ENCODE measurements at places on chromosomes 7 and 10.

GRCh38 chr7:80941208-80941758, 22.4 kb upstream of the SEMA3C start:
- DNase-seq: no peak

- DNase-seq: no peak
Observed at GRCh38 chr7:20998309-20998708, 211.6 kb upstream of the SP8 start.

- DNase-seq: no peak
Observed at GRCh38 chr7:66869660-66870450, 51.2 kb upstream of the TMEM248 start.

GRCh38 chr10:27714349-27714748, 31.3 kb downstream of the MKX start:
- no peak for DNase-seq

DNA sequence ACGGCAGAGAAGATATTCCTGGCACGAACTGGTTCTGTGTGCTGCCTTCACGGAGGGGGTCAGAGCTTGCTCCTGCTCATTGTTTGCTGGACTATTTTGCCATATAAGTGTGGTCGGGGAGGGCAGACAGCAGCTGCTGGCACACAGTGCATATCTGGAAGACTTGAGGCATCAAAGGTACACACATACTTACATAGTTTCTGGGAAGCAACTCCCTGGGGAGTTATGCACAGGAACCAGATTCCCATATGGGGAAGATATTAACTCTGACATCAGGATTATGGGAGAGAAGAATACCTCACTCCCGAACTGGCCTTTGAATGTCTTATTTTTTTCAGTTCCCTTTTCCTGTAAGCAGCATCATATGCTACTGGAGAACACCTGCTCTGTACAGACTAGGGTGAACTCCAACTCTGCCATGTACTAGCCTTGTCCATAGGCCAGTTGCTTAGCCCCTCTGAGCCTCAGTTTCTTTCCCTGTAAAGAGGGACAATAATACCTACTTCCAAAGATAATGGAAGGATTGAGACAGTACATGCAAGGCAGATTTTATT, 41.5 kb downstream of the LGI1 start:
- DNase-seq: no peak

DNA sequence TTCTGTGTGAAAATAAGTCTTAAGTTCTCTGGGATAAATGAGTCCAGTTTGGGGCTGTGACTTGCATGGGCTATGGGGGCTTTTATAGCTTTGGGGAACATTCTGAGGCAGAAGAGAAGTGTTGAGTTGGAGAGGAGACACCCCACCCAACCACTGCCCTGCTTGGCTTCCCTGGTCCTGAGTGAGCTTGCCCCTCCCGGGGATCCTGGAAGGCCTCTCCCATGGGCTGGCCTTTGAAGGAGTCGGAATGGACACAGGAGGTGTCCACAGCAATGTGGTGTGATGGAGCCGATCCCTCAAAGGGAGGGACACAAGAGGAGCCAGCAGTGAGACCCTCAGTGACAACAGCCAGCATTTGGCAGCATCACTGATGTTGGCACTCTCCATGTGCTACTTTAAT, 89.8 kb downstream of the GLRX3 start:
- DNase-seq: no peak

DNA sequence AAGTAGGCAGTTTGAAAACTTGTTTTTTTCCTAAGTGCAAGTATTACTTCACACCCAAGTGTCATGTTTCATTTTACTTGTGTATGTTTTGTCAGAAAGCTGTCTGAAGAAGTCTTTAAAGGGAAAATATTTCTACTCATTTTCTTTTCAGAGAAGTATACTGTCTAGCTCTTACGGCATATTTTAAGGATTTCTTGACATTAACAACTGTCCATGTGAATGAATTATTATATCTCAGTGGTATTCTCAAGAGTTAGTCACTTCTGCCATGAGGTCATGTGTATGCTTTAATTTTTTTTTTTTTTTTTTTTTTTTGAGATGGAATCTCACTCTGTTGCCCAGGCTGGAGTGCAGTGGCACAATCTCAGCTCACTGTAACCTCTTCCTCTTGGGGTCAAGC, 229.5 kb downstream of the BICC1 start:
- DNase-seq: no peak

DNA sequence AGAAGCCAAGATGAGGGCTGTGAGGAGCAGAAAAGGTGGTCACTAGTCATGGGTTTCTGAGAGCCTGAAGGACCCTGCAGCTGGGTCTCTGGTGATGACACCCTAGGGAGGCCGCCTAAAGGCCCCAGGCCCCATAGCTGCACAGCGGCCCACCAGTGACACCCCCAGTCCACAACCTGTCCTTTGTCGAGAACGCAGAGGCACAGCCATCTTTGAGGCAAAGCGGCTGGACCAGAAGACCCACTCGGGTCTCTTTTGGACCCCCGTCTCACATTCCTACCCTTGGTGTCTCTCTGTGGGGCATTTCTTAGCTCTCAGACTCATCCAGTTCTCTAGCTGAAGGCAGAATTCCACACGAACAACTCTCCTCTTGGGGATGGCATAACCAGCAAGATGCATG, 18.8 kb downstream of the JCAD start:
- DNase-seq: no peak

DNA sequence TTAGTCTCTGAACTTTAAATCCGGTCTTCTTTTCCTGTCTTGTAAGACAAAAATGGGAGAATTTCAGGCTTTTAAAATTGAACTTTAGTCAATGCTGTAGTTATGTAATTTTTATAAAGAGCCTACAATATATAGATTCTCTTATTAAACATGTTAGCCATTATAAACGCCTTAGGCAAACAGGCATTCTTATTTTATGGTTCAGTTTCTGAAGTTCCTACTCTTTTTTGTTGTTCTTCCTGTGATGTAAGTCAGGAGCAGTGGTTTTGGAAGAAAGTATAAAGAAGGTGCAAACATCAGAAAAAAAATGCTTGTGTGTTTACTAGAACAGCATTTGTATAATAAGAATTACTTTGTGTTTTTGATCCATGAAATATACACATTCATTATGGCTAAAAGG, 41.6 kb downstream of the BICC1 start:
- DNase-seq: no peak

DNA sequence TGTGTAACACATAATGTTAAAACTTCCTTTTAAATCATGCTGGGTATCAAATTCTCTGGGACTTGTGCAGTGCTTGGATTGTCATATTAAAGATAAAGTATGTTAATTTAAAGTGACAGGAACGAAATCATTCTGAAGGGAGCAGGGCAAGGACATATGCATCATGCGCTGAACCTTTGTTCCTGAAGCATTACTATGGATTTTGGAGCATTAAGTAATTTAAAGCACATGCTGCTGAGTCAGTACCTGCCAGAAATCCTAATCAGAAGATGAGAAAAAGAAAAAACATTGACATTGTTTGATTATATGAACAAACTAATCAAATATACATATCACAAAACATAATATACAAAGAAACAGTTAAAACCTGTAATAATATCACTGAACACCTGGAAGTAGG, 101.4 kb downstream of the MICU1 start:
- no peak for DNase-seq

- no peak for DNase-seq
Observed at GRCh38 chr7:47942132-47942531, 6.1 kb downstream of the PKD1L1 start.

DNA sequence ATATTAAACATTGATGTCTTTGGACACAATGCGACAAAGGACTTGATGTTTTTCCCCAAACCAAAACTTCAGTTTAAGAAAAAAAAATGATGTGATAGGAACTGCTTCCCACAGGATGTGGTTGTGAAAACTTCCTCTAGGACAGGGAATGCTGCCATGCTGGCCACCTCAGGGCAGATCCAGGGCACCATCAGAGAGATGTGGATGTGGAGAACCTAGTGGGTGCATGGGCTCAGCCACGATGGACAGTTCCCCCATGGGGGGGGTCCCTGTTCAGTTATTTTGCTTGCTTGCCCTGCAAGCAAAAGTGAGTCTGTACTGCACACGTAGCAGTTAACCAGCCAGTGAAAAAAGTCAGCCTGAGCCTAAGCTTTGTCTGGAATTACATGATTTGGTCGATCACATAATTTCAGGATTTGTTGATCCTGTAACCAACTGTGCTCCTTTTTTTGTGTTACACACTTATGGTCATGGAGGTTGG, 36.3 kb downstream of the LAMB4 start:
- DNase-seq: no peak

GRCh38 chr10:103778358-103779139, 76.8 kb downstream of the SH3PXD2A start:
- DNase-seq: no peak

- no peak for DNase-seq
Observed at GRCh38 chr10:7157091-7157490, 253.7 kb downstream of the SFMBT2 start.

GRCh38 chr7:87363342-87363741, 17.9 kb downstream of the CROT start:
- DNase-seq: no peak

GRCh38 chr7:158343936-158344455, 243.6 kb downstream of the PTPRN2 start:
- no peak for DNase-seq

DNA sequence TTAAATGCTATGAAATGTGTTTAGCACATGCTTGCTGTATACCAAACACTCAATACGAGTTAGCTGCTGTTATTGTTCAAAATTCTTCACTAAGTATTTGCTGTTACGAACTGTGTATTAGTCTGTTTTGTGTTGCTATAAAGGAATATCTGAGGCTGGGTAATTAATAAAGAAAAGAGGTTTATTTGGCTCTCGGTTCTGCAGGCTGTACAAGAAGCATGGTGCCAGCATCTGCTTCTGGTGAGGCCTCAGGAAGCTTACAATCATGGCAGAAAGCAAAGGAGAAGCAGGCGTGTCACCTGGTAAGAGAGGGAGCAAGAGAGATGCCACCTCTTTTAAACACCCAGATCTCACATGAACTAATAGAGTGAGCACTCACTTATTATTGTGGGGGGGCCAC, 1.6 kb downstream of the UBE2D4 start:
- DNase-seq: no peak

- DNase-seq: no peak
Observed at GRCh38 chr10:123558651-123559050, 107.5 kb upstream of the GPR26 start.

DNA sequence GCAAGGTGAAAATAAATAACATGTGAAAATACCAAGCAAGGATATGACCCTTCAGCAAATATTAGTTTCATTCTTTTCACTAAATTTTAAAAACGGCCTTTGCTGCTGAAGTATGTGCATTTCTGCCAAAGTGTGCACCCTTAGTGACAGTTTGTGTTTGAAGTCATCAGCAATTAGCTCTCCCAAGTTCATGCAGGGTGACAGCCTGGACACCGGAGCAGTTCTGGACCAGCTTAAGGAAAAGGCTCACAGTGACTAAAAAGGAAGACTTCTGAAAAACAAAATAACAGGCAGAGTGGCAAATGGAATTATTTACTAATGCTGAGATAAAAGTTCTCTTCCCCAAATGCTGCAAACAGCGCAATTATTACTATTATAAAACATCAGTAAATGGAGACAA, 69.3 kb upstream of the NEBL start:
- DNase-seq: no peak

DNA sequence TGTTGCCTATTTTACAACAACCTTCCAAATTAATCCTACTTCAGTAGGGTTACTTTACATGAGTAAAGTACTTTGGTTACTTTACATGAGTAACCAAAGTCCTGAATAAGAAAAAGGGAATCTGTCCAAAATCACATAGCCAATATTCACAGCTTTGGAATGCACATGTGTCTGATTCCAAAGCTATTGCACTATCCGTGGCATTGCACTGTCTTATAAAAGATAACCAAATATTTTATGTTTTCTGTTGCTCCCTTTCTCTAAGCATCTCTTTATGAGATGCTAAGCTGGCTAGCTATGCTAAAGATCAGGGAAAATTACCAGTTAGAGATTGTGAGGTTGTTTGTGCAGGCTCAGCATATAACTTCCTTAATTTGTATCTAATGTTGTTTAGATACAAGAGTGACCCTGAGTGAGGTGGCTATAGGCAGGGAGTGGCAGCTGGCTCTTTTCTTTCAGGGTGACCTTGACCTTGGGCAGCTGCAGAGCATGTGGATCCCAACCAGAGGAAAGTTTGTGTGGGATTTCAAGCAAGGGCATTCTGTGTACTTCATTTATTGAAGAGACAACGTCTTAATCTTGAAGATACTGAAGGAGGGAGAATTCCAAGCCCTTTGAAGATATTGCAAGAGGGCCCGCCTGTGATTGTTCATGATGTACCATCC, 366.1 kb upstream of the ANKRD30A start:
- no peak for DNase-seq

- peak; percentile 85 for DNase-seq
Observed at GRCh38 chr7:76291351-76292212, 10.9 kb upstream of the HSPB1 start.

GRCh38 chr7:7969306-7970236, 975 bp downstream of the GLCCI1 start:
- peak; percentile 58 for DNase-seq

DNA sequence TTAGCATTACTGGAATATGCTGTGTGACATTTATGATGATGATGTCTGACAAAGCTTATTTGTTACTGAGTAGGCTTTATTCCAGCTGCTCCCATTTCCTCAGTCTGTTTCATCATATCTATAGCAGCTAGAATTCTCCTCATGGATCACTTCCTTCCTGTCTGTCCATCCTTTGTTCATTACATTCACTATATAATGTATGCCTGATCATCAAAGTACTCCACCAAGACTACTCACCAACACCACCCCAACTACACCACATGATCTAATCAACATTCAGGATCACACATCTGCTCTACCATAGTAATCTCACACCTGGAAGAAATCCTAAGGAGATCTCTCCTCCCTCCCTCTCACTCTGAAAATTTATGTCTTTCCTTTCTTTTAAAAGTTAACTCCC, 61.3 kb downstream of the APBB1IP start:
- no peak for DNase-seq

- no peak for DNase-seq
Observed at GRCh38 chr10:88291289-88292184, 291.6 kb downstream of the RNLS start.

DNA sequence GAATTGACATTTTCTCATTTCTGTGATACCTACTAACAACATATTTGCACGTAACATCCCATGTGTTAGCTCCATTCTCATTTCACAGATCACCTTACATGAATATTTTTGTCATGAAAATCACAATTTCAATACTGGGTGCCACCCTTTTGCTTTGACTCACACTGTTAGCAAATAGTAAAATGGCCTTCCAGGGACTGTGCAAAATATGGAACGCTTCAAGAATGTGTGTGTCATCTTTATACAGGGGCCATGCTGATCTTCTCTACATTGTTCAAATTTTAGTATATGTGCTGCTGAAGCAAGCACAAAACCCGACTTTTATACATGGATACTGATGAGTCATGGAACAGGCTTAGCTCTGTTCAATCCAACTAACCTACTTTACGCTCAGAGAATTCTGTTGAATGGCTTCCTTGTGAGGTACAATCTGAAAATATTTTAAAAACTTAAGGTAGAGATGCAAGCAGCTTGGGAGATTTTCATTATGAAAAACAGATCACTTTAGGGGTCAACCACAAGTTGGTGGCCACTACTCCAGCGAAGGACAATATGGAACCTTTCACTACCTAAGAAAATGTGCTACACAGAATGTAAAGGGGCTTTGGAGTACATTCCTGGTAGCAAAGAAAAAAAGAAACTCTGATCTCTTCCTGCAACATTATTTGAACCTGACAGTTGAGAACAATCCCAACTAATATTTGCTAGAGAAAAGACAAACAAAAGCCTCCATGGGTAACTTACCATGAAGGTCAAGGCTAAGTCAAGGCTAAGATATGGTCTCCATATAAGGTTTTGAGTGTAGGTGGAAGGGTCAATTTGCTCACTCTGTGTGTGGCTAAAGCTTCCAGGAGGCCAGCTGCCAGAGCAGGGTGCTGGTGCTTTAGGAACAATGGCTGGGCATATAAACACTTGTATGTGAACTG, 11.9 kb downstream of the ANKRD26 start:
- DNase-seq: no peak

Measured in GM12865 (cell line).